ENCODE measurements at places on chromosomes 2 and 18. TPM values are rescaled to one million over a fixed set of nuclear protein-coding genes. Genes with fewer than 3 reads are reported as not detected.
A peak's percentile ranks its signal among the peaks of the same experiment; 100 is the strongest.

The HOXD3 gene
- 0.35 TPM for total RNA-seq

The FAM110C gene
- 7.6 TPM for total RNA-seq

The PLCL1 gene
- total RNA-seq, result 50.4 TPM

The RUFY4 gene
- total RNA-seq, result 0.38 TPM

The FAM237A gene
- not detected for total RNA-seq

The ST8SIA3 gene
- 190 TPM for total RNA-seq

GRCh38 chr2:152062125-152063091 lies 36.4 kb downstream of the CACNB4 start:
- DNase-seq, result peak; percentile 54

DNA sequence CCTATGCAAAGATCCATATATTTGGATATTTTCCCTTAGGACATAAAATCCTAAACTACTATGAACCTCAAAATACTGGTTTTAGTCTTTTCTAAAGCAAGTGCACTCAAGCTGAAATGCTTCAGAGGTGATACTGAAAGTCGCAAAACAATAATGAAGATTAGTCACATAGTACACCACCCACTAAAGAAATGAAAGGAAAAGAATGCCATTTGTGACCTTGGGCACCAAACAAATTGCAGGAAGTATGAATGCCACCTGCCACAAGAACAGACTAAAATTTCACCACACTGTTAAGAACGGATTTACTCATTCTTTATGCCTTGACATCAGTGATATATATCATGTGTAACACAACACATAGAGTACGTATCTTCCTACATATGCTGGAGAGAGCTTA lies 161.5 kb downstream of the ZNF521 start:
- DNase-seq, result no peak

GRCh38 chr2:65500310-65501040 lies 68.1 kb upstream of the SPRED2 start:
- DNase-seq, result no peak

GRCh38 chr2:106106622-106107508 lies 87.2 kb downstream of the UXS1 start:
- no peak for DNase-seq

- DNase-seq, result no peak
Measured at GRCh38 chr2:43340066-43340465, 113.7 kb upstream of the ZFP36L2 start.

DNA sequence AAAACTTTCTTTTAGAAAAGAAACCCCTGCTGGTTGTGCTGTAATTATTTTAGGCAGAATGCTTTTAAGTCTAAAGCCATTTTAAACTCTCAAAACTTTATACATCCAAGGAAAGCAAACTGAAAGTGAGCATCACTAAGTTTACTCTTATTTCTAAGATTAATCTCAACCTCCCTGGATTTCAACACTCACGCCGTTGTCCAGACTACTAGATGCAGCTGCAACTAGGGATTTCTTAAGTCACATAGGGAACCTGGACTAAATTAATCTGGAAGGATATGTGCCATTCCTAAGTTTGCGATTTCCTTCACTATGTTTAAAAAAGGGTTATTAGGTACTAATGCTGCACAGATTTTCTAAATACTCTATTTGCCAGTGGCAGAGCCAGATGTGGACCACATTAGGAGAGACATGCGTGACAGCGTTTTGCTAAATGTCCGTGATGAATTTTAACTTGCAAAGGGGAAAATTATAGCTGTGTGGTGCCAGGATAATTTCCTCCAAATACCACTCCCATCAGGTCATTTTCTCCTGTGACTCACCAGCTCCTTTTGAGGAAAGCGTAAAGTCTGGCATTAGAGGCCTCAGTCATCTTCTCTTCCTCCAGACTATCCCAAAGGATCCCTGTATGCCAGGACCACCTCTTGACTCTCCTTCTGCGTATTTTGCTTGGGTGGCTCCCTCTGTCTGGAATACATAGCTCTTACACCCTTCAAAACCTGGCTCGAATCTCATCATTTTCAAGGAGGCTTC lies 143.7 kb downstream of the ATL2 start:
- no peak for DNase-seq

GRCh38 chr18:44602380-44602779 lies 78.3 kb upstream of the SETBP1 start:
- no peak for DNase-seq

DNA sequence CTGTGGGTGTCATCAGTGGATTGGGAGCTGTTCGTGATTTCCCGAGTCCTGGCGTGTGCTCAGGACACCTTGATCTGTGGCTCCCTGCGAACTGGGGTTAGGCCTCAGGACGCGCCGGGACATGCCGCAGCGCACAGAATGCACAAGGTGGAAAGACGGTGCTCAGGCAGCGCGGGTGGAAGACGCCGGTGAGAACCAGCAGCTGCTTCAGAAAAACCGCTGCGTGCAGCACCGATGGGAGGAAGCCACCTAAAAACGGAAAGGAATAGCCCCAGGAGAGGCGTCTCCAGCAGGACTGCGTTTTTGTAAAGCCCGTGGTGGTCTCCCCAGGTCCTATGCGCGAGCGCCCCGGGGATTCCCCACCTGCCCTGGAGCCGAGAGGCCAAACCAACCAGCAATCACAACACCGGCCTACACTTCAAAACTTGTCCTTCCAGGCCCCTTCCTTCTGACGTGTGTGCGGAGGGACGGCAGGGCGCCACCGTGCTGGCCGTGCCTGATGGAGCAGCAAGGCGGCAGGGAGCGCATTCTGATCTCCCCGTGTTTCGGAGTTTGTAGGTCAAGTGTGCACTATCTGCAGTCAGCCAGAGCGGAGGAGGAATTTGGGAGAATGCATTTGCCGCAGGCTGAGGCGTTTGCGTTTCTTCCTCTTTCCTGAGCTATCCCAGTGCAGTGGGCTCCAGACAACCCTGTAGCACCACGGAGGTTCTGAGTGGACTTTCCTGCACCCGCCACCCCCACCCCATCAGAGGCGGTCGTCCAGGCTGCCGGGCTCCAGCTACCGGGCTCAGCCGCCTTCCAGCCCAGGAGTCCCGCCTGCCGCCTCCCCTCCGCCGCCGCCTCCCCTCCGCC lies 32.2 kb downstream of the RTP5 start:
- no peak for DNase-seq

GRCh38 chr18:34321066-34321465 lies 96.4 kb upstream of the NOL4 start:
- DNase-seq, result no peak

DNA sequence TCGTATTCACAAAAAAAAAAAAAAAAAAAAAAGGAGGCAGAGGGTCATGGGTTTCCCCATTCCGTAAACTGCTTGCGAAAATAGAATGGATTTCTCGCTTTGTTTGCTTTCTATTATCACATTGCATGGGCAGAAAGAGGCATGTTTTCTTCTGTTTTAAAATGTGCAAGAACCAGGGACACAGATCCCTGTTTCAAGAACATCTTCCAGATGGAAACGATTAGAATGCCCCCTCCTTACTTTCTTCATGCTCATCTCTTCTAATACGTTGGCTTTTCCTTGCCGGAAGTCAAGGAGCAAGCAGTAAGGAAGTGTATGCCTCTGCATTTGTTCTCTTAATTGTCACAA lies 51.0 kb upstream of the ZNF516 start:
- DNase-seq, result no peak

- no peak for DNase-seq
Measured at GRCh38 chr2:132544006-132544630, 125.9 kb downstream of the LYPD1 start.

DNA sequence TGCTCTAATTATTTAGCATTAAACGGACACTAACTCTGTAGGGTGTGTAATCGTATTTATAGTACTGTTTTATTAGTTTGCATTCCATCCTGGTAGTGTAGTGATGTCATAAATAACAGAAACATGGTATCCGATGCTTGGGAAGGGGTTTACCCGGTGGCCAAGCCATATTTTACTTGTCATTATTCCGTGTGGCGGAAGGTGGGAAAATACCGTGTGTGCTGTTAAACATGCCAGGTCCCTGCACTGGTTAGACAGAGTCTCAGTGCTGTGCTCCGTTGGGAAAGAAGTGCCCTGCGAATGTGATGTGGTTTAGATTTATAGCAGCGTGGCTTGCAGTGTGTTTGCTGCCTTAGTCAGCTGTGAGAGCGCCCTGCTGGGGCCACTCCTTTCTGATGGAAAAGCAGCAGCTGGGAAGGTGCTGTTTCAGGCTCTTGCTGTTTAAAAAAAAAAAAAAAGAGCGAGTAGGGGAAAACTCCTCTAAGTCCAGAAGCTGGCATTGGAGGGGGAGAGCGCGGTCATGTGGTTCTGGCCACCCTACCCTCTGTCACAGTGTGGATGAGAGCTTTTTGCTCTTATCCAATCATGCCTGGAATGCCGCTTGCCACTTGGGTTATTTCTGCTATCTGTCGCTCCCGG lies 211.0 kb downstream of the NEDD4L start:
- DNase-seq, result peak; percentile 42

GRCh38 chr2:120301284-120301683 lies 44.7 kb upstream of the INHBB start:
- DNase-seq, result no peak

DNA sequence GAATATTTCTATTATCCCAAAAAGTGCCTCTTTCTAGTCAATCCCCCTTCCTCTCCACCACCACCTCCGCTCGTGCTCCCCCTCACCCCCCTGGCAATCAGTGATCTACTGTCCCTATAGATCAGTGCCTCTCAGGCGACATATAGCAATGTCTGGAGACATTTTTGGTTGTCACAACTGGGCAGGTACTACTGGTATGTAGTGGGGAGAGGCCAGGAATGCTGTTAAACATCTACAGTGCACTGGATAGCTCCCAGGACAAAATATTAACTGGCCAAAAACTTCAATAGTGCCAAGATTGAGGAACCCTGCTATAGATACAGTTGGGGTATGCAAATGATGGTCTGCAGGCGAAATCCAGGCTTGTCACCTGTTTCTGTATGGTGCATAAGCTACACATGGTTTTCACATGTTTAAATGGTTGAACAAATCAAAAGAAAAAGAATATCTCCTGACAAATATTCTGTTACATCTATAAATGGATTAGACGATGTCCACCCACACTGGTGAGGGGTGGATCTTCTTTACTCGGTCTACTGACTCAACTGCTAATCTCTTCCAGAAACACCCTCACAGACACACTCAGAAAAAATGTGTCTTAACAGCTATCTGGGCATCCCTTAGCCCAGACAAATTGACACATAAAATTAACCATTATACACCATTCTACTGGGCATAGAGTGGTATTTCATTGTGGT lies 25.5 kb downstream of the DPYSL5 start:
- DNase-seq, result no peak

DNA sequence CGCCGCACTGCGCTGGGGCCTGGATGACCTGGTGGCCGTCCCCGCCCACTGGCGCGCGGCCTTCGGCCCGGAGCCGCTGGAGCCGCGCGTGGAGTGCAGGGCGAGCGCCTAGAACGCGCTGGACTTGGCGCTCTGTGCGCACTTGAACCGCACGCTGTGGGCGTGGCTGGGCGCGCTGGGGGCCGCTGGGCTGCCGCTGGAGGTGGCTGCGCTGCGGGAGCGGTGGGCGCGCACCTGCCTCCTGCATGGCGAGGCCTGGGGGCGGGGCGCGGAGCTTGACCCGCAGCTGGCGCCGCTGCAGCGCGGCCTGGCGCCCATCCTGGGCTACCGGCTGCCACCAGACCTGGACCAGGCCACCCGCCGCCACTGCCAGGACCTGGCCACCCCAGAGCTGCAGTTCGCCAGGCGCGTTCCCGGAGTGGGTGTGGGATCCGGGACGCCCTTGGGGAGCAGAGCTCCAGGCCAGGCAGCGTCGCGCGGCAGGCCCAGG lies 9.9 kb downstream of the AQP12B start:
- DNase-seq, result no peak

GRCh38 chr2:237141571-237142051 lies 55.9 kb downstream of the COPS8 start:
- DNase-seq, result no peak

GRCh38 chr2:236661762-236662110 lies 92.1 kb downstream of the ACKR3 start:
- DNase-seq, result no peak

DNA sequence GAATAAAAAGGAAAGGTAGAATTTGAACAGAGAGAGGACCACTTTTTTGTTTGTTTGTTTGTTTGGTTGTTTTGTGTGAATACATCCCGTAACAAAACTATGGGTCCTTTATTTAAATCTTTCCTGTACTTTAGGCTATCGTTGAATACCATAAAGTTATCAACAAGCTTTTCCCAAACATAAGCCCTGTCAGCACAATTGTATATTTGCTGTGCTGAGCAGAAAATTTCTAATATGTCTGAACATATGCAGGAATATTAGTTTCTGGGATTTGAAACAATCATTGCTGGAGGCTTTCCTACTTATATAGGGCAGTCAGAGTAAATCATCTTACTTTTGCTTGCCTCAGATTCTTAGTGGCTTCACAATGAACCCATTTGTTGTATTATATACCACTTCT lies 536.4 kb downstream of the CNTNAP5 start:
- no peak for DNase-seq

- DNase-seq, result no peak
Measured at GRCh38 chr2:27021253-27022049, 11.3 kb upstream of the TMEM214 start.

DNA sequence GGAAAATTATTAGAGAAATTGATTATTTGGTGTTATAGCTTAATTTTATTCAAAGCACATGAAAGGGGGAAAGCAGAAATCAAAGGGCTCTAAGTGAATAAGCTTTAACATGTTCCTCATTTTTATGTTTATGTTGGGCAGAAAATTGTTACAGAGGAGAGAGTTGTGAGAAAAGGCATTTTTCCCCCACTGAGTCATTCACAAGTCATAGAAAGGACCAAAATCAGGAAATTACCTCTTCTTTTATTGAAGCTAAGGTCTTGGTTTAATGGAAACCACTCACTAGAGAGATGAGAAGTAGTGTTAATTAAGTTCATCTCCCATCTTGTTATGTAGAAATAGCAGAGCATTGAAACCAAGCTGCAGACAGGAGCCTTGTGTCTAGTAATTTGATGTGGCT lies 175.3 kb upstream of the THUMPD2 start:
- DNase-seq, result no peak

DNA sequence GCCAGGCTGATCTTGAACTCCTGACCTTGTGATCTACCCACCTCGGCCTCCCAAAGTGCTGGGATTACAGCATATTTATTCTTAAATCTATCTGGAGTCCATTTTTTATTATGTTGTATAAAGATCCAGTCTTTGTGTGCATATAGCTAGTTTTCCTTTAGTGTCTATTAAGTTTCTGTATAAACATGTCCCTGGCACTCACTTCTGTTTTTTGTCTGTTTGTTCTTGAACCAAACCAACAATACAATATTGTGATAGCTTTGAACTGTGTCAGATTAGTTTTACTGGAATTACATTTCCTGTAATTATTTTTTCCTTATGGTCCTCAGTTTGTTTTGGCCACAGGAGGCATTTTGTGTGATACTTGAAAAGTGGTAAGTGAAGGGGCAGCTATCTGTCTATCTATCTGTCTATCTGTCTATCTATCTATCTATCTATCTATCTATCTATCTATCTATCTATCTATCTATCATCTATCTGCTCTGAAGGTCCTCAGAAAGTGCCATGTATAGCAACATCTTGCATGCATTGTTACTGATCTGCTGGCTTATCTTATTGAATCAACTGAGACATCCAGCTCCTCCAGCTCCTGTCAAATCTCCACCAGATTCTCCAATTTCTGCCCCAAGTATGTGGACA lies 70.9 kb upstream of the ACVR1 start:
- no peak for DNase-seq

- no peak for DNase-seq
Measured at GRCh38 chr18:48027401-48027963, 97.0 kb upstream of the SMAD2 start.

- DNase-seq, result no peak
Measured at GRCh38 chr2:127007652-127008051, 99.3 kb downstream of the BIN1 start.

GRCh38 chr2:101036562-101036961 lies 34.5 kb downstream of the RPL31 start:
- DNase-seq, result no peak

Data from dorsolateral prefrontal cortex (tissue), 122 donors.